ENCODE measurements at places on chromosomes 13 and 19.

- no peak for DNase-seq
Observed at GRCh38 chr13:22848539-22849052, 332.2 kb upstream of the SGCG start.

DNA sequence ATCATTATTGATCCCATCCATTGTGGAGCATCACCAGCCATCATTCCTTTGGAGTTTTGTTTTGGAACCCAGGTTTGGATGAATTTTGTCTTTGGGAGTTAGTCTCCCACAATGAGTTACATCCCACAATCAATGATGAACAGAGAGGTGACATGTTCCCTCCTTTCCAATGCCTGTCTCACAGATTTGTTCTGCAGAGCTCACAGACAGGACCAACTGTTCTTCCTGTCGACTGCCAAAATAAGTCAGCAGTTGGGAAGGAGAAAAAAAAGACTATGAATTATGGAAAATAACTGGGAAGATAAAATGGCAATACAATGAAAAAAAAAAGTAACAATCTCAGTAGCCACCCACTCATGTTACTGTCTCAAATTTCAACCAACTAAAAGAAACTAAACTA is 489.1 kb downstream of the MYO16 start:
- no peak for DNase-seq

DNA sequence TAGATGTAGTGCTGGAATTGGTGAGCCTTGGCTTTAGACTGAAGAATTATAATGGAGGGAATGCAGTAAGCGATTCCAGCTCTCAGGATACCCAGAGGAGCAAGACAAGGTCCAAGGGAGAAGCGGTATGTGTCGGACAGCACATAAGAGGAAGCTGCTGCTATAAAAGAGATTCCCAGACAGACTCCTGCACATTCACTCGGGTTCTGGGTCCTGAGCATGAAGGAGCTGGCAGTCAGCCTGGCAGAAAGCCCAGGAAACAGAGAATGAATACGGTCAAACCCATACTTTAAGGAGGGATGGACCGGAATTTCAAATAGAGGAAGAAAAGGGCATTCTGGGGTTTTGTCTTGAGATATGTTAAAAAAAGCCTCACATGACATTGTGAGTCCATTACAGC is 308.3 kb downstream of the DNAJC15 start:
- no peak for DNase-seq

- DNase-seq: no peak
Observed at GRCh38 chr13:108433976-108434755, 164.6 kb downstream of the TNFSF13B start.

GRCh38 chr13:20473139-20473538 is 52.5 kb downstream of the CRYL1 start:
- no peak for DNase-seq

DNA sequence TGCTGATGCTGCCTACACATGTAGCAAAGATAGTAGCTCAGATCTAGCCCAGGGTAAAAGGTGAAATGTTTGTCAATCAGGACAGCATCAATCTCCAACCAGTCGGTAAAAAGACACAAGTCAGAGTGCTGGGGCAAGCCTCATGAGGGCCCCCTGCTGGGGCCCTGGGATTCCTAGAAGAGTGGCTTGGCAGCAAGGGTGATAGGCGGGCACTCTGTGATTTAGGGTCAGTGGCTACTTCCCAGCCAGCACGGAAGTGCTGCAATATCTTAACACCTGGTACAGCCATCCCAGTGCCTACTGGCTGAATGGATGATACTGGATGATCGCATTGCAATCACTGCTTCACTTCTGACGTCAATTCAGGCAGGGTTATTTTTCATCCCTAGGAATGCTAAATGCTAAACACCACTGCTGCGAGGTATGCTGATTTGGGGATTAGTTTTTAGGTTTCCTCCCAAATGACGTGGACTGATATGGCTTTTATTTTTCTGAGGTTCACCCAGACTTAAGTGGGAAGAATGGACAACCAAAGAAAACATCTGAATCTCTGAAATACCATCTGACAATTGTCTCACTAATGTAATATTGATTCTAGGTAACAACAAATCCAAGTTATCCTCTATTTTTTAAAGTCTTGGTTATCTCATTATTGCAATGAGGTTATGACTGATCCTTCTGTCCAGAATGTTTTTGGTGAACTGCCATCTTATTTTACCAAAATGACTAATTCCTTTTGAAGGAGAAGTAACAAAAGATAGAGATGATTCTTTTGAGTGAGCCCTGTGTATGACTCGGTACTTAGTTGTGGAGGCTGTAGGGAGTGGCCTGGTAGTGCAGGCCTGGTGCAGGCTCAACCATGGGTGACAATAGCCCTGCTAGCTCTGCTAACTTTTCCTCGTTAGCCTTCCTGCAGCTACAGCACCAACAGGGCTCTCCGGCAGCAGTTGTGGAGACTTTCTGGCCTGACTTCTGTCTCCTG is 432.5 kb downstream of the FGF9 start:
- DNase-seq: no peak

All from DMS 273 treated with DMSO at 0.1 percent for 48 hours (cell line).